ENCODE measurements at places on chromosomes 1 and 21. TPM values are rescaled to one million over a fixed set of nuclear protein-coding genes. Genes with fewer than 3 reads are reported as not detected.

SERTAD4 gene
- 1.4 TPM for total RNA-seq

ACP6 gene
- total RNA-seq = 32.6 TPM

ANXA9 gene
- total RNA-seq = 2.5 TPM

JAM2 gene
- 21.4 TPM for total RNA-seq

SLC30A10 gene
- 0.42 TPM for total RNA-seq

DNA sequence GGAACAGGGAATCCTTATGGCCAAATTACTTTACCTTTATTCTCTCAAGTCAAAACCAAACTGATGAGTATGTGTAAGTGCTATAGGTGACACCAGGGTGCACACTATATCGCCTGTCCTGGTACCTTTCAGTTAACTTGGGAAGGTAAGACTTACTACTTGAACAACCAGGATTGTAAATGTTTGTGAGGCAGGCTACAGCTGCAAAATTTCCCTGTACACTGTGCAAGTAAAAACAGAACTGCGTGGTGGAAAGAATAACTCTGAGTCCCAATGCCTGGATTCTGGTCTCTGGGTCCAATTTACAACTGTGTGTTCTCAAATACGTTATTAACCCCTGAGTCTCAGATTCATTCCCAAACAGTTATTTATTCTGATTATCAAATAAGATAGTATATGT, 73.5 kb downstream of the TENT5C start:
- H3K4me3 ChIP-seq = no peak overlapping the region
- no peaks in the 10 kb centered on the region for H3K27me3 ChIP-seq
- H3K36me3 ChIP-seq = no peaks in the 10 kb centered on the region
- no peak for DNase-seq

DNA sequence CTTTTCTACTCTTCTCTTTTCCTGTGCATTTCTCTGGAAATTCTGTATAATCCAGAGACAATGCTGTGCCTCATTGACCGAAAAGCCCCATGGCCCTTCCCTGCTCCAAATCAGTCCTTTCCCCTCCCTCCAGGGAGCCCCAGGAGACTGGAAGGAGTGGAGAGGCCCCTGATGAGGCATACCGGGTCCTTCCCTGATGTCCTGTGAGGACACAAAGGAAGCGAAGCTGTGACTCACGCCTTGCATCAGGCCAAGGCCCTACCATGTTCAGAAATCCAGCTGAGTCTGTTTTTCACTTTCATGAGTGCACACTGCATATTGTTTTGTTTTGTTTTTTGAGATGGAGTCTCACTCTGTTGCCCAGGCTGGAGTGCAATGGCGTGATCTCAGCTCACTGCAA, 38.7 kb upstream of the BECN2 start:
- no peak overlapping the region for H3K27ac ChIP-seq
- H3K36me3 ChIP-seq = no peaks in the 10 kb centered on the region
- peak; percentile 37 for DNase-seq

GRCh38 chr1:17400725-17401341, 28.8 kb downstream of the PADI6 start:
- H3K4me1 ChIP-seq = no peaks in the 10 kb centered on the region
- H3K27ac ChIP-seq = no peak overlapping the region
- no peak overlapping the region for H3K4me3 ChIP-seq
- H3K27me3 ChIP-seq = no peaks in the 10 kb centered on the region

- H3K27ac ChIP-seq = no peak overlapping the region
- no peak overlapping the region for H3K4me3 ChIP-seq
- H3K4me1 ChIP-seq = peaks cover 6% of the 10 kb centered on the region
- no peaks in the 10 kb centered on the region for H3K27me3 ChIP-seq
Observed at GRCh38 chr1:16967095-16967575, 13.3 kb downstream of the MFAP2 start.

Data from adrenal gland (tissue), 19 donors.